Activated T-helper 1 cell treated with anti-CD3 and anti-CD28 coated beads, Interleukin-12 subunit alpha, Interleukin-12 subunit beta, Interleukin-2, Interleukin-4 antibody, amounts not matched to agents 30 ng/mL and 10 ng/mL and 1 ng/mL, durations not matched to agents 14 hours and 24 hours and 36 hours (primary cell): ENCODE measurements at places on chromosomes 13 and 19. TPM values are rescaled to one million over a fixed set of nuclear protein-coding genes. Genes with fewer than 3 reads are reported as not detected.

- DNase-seq: no peak
Observed at GRCh38 chr13:50969691-50970090, 60.1 kb downstream of the RNASEH2B start.

GRCh38 chr19:17796838-17797423, 2.0 kb downstream of the B3GNT3 start:
- DNase-seq: no peak

- DNase-seq: no peak
Observed at GRCh38 chr13:93945621-93946020, 533.9 kb downstream of the DCT start.

Gene CDX2
- not detected in 2 replicates for total RNA-seq

- DNase-seq: no peak
Observed at GRCh38 chr19:37564624-37565369, 29.8 kb downstream of the ZNF571 start.

Gene TJP3
- 0.08 TPM in 1 of 2 replicates, not detected in the other for total RNA-seq

- DNase-seq: no peak
Observed at GRCh38 chr13:33079960-33080359, 63.7 kb downstream of the KL start.
